ENCODE measurements at places on chromosomes 5 and 9.

DNA sequence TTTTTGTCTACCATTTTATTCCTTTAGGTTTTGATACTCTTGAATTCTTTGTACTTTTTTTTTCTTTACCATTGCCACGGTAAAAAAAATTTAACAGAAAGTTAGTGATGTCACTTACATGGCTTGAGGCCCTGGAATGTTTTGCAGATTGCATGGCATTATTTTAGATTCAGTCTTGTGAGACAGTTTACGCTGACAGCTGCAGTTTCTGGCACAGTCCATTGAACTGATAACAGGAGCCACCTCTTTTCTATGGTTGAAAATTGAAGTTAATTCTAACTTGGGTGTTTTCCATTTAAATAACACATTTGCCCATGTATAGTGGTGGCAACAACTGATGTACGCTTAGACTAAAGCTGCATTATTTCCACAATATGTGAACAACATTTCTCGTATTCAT lies 1028.5 kb downstream of the CDH18 start:
- no peak for DNase-seq

GRCh38 chr5:175652741-175653663 lies 4.9 kb upstream of the HRH2 start:
- DNase-seq, result peak; percentile 69

DNA sequence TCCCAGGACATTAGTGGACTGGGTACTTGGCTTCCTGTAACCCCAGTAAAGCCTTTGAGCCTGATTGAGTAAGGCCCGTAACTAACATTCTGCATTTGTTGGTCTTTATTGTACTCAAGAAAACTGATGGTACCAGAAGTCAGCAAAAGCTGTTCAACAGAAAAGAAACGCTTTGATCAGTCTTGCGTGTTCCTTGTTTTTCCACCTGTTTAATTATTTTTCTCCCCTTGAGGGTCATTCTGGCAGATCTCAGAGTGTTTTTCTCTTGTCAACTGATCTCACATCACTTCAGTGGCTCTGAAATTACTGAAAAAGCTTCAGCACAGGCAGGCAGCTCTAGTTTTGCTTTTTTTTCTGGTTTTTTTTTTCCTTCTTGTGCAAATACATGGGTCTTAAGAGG lies 6.1 kb upstream of the TMEM268 start:
- no peak for DNase-seq

GRCh38 chr5:96816411-96816939 lies 8.7 kb upstream of the ERAP1 start:
- DNase-seq, result peak; percentile 46

DNA sequence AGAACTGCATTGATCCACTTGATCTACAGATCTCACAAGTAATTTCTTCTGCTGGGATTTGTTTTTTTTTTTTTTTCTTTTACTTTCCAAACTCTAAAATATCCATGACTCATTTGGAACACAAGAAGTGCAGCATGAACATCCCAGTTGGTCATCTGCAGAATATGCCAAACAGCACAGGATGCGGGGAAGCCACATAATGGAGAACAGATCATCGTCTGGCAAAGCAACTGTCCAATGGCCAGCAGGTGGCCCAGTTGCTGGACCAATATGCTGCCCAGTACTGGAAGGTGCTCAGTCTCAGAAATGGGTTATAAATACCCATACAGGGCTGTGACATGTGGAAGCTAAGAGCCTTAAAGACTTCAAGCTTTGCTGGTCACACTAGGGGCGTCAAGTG lies 221.3 kb upstream of the TAS2R1 start:
- no peak for DNase-seq

GRCh38 chr9:88307136-88307535 lies 81.1 kb upstream of the SPIN1 start:
- DNase-seq, result no peak

- no peak for DNase-seq
These were observed 9.4 kb downstream of the FBXW11 start for GRCh38 chr5:171997011-171997410.

GRCh38 chr5:1490376-1490775 lies 33.4 kb downstream of the LPCAT1 start:
- DNase-seq, result no peak

DNA sequence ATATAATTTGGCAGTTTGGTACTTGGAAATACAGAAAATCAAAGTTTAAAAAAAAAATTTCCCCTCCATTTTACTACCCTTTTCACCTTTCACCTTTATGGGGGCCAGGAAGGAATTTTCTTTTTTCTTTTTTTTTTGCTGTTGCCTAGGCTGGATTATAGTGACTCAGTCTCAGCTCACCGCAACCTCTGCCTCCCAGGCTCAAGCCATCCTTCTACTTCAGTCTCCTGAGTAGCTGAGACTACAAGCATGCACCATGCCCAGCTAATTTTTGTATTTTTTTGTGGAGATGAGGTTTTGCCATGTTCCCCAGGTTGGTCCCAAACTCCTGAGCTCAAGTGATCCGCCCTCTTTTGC lies 9.1 kb downstream of the CHMP5 start:
- DNase-seq, result no peak

DNA sequence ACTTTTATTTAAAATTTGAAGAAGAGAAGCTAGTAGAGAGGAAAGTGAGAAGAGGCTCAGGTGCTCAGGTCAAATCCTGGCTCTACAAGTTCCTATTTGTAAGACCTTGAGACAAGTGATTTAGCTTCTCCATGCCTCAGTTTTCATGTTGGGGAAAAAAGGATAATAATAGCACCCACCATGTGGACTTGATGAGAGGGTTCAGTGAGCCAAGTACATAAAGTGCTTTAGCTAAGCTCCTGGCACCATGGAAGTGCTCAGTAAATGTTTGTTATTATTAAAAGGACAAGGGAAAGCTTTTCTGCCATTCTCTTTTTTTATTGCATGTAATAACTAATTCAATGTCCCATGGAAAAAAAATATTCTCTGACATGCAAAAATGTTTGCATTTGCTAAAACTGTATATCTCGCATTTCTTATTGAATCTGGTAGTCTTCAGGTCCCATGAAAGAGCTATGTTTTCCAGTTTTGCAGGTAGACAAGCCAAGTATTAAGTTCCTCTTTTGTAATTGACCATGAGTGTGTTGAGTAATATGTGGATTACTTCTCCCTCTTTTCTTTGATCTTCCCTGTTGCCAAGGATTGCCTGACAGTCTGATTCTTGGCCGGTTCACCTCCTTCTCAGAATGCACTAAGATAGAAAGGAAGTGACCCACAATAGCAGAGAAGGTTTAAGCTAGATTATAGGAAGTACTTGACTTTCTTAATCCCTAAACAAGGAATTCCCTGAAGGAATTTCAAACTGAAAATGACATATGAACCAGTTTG lies 45.6 kb upstream of the TRIM32 start:
- DNase-seq, result no peak

GRCh38 chr5:150603491-150603890 lies 37.0 kb upstream of the SYNPO start:
- no peak for DNase-seq

DNA sequence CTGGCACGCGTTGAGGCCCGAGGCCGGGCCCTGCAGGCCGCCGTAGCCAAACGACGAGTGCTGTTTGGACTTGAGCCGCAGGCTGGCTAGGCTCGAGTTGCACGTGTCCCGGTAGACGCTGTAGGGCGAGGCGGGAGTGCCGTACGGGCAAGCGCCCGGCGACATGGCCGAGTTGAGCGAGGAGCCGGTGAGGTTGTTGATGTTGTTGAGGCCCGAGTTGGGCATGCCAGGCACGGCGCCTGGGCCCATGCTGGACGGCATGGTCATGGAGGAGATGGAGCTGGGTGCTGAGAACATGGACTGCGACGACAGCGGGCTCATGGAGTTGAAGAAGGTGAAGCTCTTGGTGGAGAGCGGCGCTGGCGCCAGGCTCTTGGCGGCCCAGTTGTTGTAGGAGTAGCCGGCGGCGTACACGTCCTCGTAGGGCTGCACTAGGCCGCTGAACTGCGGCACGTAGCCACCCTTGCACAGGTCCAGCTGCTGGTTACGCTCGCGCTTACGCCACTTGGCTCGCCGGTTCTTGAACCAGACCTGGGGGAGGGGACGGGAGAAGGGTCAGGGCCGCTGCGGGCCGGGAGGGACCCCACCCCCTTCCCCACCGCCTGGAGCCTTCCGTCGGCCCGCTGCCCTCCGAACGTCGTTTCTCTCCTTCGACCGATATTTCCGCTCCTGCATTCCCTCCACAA lies 5.1 kb downstream of the PITX1 start:
- no peak for DNase-seq

DNA sequence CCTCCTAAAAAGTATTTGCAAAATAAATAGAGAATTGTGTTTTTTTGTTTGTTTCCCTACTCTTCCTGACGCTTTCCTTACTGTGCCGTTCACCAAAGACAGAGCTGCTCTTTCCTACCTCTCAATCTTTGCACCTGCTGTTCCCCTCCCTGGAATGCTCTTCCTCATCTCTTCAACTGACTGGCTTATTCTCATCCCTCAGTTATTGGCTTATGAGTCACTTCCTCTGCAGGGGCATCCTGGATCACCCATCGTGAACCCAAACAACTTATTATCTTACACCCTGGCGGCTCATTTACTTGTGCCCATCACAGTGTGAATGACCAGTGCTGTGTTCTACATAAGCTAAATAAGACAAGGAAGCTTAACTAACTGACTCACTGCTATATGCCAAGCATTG lies 36.1 kb upstream of the CCNG1 start:
- DNase-seq, result no peak

GRCh38 chr9:16413509-16414016 lies 456.9 kb downstream of the BNC2 start:
- DNase-seq, result no peak

DNA sequence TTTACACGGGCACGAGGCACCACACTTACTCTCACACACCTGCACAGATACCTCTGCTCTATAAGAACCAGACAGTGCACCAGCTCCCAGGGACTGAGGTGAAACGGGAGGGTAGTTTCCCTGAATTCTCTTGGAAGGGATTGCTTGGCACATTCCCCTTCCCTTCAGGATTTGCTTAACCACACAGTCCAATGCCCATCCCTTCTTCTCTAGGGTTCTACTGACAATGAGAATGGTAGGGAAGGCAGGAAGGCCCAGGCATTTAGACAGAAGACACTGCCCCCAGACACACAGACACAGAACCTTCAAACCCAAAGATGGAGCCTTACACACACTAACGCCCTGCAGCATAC lies 704 bp upstream of the LHX6 start:
- DNase-seq, result no peak

DNA sequence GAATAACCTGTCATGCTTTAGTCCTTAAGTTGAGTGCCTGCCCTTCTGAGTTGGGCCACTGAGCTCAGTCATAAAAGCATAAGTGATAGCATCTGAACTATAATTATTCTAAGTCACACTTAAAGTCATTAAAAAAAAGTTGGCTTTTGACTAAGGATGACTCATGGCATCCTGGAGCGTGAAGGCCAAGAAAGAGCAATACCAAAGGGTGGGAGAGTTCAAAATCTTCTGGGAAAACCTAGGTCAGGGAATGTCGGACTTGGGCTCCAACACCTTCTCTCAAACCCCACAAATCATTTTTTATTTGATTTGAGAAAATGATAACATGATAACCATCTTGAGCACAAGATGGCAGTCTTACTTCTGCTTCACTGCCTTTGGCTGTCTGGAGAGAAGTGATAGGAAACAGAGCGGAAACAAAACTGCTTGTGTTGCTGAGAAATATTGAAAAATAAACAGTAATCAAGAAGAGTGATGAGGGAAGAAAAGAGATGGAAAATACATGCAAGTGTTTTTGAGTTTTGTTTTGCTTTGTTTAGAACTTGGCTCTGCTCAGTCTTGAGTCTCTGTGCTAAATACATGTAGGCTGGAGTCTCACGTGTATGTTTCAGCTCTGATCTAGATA lies 16.9 kb upstream of the NTRK2 start:
- DNase-seq, result no peak

DNA sequence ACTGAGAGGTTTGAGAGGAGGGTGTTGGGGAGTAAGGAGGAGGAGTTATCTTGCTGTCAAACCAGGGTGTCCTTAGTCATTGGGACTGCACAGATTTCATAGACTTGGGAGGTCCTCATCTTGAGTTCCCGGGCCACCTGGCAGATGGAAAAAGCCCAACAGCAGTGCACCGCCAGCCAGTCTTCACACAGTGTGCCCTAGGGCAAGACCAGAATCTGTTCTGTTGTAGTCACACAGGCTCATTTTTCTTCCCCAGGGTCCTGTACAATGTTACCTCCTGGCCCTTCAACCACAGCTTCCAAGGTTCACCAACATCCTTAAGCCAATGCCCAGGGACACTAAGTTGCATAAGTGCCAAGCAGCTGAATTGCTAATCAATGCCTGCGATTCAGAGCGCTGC lies 21.0 kb downstream of the PLAC8L1 start:
- no peak for DNase-seq

DNA sequence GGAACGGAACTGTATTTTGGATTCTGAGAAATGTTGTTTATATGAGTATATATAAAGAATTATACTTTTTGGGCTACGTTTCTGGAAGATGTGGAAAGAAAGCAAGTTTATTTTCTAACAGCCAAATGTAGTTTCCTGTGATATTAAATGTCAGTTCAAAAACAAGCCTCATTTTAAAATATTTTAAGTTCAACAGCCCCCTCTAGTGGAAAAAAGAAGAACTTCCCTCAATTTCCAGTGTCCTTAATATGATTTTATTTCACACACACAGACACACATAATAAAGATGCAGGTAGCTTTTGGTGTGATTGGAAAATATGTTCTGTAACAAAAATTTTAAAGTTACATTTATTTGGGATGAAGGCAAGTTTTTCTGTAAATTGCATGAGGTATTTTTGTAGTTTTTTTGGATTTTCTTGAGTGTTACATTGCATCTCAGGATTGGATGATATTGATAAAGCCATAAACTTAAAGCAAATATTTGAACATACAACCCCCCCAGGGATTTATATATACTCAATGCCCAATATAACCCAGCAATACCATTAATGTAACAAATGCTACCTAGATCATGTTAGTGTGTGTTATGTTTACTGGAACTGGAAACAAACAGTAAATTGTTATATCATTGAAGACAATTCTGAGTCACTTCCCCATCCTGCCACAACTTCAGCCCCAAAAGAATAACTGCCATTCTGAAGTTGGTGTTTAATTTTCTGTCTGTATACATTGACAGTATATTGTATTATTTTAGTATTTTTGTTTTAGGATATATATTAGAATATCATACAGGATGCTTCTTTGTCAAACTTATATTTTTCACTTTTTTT lies 54.0 kb downstream of the CCDC171 start:
- no peak for DNase-seq

Data from stimulated activated CD4-positive, alpha-beta T cell treated with anti-CD3 and anti-CD28 coated beads, Interleukin-12 subunit alpha, Interleukin-12 subunit beta, amount 100 ng/mL, for 48 hours (primary cell).